RPMI7951 (cell line): ENCODE measurements at places on chromosomes 2 and 18.

GRCh38 chr2:1091895-1092585, 141.4 kb downstream of the SNTG2 start:
- DNase-seq: no peak

GRCh38 chr2:208101716-208102631, 22.4 kb downstream of the CRYGD start:
- DNase-seq: peak; percentile 39

GRCh38 chr2:17353263-17353662, 165.0 kb downstream of the RAD51AP2 start:
- DNase-seq: no peak

DNA sequence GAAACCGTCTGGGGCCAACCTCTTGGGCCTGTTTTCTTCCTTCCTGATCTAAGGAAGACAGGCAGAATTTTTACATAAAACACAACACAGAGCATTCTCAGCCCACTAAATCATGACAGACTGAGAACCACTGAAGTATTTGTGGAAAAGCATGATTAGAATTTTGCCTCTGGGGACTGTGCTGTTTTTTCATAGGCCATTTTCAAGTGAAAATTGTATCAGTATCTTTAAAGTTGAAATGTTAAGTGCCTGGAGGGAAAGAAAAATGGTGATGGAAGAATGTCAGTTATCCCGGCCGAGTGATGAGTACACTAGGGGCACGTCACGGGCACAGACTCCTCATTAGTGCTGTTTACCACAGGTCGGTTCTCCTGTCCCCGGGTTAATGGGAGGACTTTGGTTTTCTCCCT, 36.9 kb downstream of the EHD3 start:
- DNase-seq: peak; percentile 68

DNA sequence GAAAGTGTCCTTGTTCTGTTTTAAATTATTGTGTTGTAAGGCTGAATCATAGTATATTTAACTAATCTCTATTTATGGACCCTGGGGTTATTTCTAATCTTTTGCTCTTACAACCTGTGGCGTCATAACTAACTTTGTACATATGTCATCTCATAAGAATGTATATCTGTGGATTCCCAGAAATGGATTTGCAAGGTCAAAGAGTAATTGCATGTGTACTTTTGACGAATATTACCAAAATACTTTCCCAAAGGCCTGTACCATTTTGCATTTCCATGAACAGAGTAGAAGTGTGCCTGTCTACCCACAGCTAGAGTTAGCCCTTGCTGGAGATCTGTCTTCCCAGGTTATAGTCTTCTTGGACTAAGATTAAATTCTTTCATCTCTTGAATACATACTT, 42.8 kb downstream of the SEMA4F start:
- DNase-seq: no peak
